Chondrocyte (in vitro differentiated cells): ENCODE measurements at places on chromosomes 4 and X. TPM values are rescaled to one million over a fixed set of nuclear protein-coding genes. Genes with fewer than 3 reads are reported as not detected.

DNA sequence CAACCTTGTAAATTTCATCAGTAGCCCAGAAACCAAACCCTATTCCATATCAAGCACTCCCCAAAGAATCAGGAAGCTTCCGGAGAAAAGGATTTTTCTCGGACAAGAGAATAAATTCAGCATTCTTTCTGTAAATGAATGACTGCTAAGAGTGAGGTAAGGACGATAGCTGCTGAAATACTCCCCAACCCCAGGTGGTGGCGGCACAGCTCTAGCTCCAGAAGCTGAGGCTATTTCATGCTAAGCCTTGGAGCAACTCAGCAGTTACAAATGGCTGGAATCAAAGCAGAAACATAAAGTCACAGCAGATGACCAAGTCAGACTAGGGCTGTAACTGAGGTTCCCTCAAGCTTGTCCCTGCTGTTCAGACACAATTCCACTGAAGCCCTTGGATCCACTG is 13.9 kb upstream of the PCDH19 start:
- H3K4me3 ChIP-seq = no peak overlapping the region
- no peak for DNase-seq
- no peak overlapping the region for H3K27ac ChIP-seq
- peaks cover 1% of the 10 kb centered on the region for H3K27me3 ChIP-seq

- no peak overlapping the region for H3K27ac ChIP-seq
- H3K27me3 ChIP-seq = peaks cover 5% of the 10 kb centered on the region
- H3K36me3 ChIP-seq = no peaks in the 10 kb centered on the region
- DNase-seq = no peak
- no peak overlapping the region for H3K4me3 ChIP-seq
Observed at GRCh38 chr4:79184476-79184875, 141.4 kb downstream of the NAA11 start.

- no peak overlapping the region for H3K27ac ChIP-seq
- H3K27me3 ChIP-seq = no peaks in the 10 kb centered on the region
- H3K4me3 ChIP-seq = no peak overlapping the region
Observed at GRCh38 chrX:4181782-4182407, 468.4 kb upstream of the PRKX start.

DNA sequence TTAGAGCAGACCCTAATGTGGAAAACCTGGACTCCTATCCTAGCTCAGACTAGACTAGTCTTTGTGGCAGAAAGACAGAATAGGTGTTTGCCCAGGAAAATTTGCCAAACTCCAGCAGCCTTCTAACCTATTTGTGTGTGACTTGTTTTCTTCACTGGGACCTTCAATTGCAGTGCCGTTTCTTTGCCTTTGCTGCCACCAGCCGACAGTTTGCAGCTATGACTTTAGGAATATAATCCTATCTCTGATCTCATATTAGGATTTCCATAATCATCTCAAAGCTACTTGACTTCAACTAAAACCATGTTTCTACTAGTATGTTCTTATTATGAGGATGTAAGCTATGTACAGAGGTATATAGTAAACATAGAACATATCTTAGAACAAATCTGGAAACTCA is 60.2 kb upstream of the PGAM4 start:
- H3K27me3 ChIP-seq = no peaks in the 10 kb centered on the region
- no peak for DNase-seq
- no peak overlapping the region for H3K27ac ChIP-seq

- H3K4me3 ChIP-seq = no peak overlapping the region
- H3K4me1 ChIP-seq = no peaks in the 10 kb centered on the region
- peaks cover 10% of the 10 kb centered on the region for H3K36me3 ChIP-seq
- DNase-seq = no peak
- no peaks in the 10 kb centered on the region for H3K27me3 ChIP-seq
Observed at GRCh38 chrX:155896512-155896911, 15.4 kb downstream of the VAMP7 start.

DNA sequence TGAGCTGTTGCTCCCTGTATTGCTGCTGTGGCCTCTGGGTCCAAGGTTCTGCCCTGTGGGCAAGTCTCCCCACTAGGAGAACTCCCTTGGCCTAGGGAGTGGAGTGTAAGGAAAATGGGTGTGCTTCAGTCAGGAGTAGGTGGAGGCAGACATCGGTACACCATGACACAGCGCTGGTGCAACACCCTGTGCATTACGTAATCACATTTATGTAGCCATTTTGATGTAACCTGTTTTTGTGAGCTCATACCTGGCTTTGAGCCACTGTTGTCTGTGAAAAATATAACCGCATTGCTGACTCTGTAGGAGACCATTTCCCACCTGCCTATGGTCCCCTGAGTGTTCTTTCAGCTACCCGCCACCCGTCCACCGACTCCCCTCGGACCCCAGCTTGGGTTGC is 700.5 kb upstream of the AGA start:
- H3K4me3 ChIP-seq = no peak overlapping the region
- no peak for DNase-seq
- no peaks in the 10 kb centered on the region for H3K36me3 ChIP-seq
- H3K27ac ChIP-seq = no peak overlapping the region
- no peaks in the 10 kb centered on the region for H3K4me1 ChIP-seq

DNA sequence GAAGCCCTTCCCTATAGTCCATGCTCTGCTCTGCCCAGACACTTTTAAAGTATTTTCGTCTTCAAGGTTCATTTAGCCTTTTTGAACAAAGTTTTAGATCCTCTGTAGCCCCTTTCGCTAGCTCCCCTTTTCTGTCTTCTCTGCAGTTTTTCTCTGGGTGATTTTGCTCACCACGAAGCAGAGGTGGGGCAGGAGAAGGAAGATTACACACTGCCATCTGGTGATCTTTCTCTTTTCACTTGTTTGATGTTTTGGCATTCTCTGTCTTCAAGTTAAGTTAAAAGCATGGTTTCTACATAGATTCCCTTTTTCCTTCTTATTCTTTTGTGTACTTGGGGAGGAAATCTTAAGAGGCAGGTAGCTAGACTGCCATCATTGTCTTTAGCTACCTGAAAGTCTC is 43.9 kb downstream of the CC2D2A start:
- H3K4me1 ChIP-seq = peaks cover 2% of the 10 kb centered on the region
- H3K4me3 ChIP-seq = no peak overlapping the region
- no peak for DNase-seq
- H3K27me3 ChIP-seq = no peaks in the 10 kb centered on the region
- peaks cover 41% of the 10 kb centered on the region for H3K36me3 ChIP-seq
- no peak overlapping the region for H3K27ac ChIP-seq

GRCh38 chrX:36913551-36913950 is 94.6 kb upstream of the FAM47C start:
- H3K4me3 ChIP-seq = no peak overlapping the region
- H3K36me3 ChIP-seq = no peaks in the 10 kb centered on the region
- no peak for DNase-seq
- H3K27me3 ChIP-seq = no peaks in the 10 kb centered on the region
- H3K4me1 ChIP-seq = no peaks in the 10 kb centered on the region

DNA sequence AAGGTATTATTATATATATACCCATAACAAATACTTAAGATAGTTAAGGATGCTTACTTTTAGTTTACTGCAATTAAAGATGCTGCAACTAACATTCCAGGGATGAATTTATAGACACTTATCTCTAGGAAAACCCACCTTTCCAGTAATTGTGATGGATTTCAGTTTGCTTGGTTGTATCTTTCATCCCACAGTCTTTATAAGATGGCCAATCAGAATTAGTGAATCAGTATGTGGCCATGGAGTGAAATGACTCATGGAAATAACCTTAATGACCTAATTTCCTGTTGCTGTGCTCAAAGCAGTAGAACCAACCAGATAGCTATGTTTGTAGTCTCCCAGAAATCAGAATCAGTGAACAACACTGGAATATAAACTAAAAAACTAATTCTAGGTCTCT is 26.4 kb downstream of the MOSPD2 start:
- H3K36me3 ChIP-seq = peaks cover 9% of the 10 kb centered on the region
- peaks cover 28% of the 10 kb centered on the region for H3K4me1 ChIP-seq
- no peaks in the 10 kb centered on the region for H3K27me3 ChIP-seq
- DNase-seq = no peak
- H3K4me3 ChIP-seq = no peak overlapping the region

DNA sequence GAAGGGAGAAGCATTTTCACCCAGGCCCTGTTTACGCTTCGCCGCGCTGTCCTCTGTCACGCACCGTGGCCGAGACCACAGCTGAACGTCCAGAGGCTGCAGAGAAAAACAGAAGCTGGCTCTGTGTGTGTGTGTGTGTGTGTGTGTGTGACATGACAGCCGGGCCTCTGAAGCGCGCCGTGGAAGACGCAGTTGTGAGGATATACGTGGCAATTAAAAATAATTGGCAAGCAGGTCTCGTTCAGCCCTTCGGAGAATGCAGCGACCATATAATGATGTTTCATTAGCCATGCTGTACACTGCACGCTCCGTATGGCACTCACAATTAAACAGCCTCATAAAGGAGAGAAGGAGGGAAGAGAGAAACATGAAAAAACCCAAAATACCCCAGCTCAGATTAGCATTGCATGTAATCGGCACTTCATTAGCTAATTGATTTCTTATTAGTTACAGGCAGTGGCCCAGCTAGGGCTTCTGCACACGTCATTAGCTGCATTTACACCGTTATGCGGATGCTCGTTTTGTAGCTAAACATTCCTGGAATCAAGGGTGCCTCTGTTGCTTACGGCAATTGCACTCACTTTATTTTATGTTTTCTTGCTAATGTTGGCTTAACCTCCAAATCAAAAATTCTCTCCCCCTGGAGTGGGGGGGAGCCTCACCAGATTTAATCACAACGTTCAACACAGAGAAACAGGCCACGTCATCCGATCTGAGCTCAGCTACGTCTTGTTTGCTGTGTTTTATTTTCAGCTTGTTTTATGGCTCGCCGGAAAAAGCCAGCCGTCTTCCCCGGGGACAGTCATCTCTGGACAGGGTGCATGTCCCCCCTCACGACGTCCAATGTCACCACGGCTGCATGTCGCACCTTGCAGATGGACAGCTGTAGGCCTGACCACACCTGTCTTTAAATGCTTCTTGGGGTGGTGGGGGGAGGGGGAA is 74.6 kb upstream of the SHOX start:
- H3K4me3 ChIP-seq = no peak overlapping the region
- no peaks in the 10 kb centered on the region for H3K27me3 ChIP-seq
- no peak for DNase-seq
- H3K36me3 ChIP-seq = no peaks in the 10 kb centered on the region

DNA sequence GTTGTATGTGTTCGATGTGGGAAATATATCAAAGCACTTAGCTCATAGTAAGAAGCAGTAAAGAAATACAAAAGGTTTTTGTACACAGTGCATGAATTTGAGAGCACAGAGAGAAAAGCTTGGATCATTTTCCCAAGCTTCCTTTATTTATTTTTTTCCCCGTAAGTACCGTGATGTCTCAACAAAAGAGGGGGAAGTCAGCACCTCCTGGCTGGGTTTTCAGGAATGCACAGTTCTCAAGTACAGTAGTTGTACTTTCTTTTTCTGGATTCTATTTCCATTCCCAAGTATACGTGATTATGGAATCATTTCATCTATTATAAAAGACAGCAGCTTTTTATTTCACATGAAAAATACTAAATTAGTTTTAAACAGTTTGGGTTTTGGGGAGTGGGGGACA is 171.5 kb upstream of the EDNRA start:
- no peak for DNase-seq
- H3K36me3 ChIP-seq = no peaks in the 10 kb centered on the region
- H3K27me3 ChIP-seq = no peaks in the 10 kb centered on the region
- H3K27ac ChIP-seq = peak overlapping the region; percentile 42
- no peak overlapping the region for H3K4me3 ChIP-seq

DNA sequence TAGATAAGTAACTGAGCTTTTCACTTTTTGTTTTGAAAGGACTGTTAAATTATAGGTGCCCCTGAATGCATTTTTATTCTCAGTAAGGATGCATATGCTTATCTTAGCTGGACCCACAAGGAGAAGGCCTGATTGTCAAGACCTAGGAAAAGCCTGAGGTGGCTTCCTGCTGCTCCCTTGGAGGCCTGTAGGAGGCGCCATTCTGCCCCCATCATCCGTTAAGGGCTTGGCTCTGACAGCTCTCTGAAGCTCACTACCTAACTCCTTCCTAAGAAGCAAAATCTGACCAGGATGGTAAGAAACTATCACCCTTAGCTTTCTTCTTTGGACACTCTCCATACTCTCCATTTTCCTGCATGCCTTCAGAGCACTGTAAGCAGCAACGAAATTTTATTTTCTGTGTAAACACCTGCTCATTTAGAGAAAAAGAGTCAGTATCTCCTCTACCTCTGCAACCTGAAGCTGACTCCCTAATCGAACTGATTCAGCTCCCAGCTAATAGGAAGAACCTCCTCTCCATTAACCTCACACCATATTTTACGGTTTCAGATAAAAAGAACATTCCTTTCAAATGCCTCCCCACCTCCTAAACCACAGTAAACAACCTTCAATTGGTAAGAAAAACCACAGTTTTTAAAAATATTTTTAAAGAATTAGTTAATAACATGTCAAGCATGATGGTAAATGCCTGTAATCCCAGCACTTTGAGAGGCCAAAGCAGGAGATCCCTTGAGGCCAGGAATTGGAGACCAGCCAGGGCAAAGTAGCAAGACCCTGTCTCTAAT is 73.4 kb upstream of the EDNRA start:
- peaks cover 10% of the 10 kb centered on the region for H3K36me3 ChIP-seq
- peaks cover 24% of the 10 kb centered on the region for H3K4me1 ChIP-seq
- no peak overlapping the region for H3K4me3 ChIP-seq
- no peaks in the 10 kb centered on the region for H3K27me3 ChIP-seq

DNA sequence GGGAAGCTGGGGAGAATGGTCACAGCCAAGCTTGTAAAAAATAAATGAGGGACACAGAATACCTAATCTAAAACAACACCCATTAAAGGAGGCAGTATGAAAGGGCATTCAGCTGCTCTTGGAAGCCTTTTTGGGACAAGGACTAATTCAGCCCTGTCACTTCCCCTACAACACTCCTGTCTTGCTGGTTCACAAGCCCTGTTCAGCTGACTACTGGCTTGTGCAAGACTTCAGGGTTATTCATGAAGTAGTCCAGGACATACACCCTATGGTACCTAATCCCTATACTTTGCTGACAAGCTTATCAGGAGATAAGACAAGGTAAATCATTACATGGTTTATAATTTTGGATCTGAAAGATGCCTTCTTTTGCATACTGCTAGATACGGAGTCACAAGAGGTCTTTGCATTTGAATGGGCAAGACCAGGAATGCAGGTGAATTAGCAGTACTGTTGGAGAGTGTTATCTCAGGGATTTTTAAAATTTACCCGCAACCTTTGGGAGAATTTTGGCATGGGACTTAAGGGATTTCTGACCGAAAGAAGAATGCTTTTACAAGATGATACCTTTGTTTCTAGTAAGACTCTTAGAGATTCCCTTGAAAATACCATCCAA is 103.2 kb upstream of the LANCL3 start:
- H3K36me3 ChIP-seq = no peaks in the 10 kb centered on the region
- no peak overlapping the region for H3K4me3 ChIP-seq
- H3K27me3 ChIP-seq = no peaks in the 10 kb centered on the region

GRCh38 chr4:115986573-115986972 is 873.2 kb upstream of the NDST4 start:
- no peak overlapping the region for H3K4me3 ChIP-seq
- no peak for DNase-seq
- no peak overlapping the region for H3K27ac ChIP-seq
- H3K36me3 ChIP-seq = no peaks in the 10 kb centered on the region

GRCh38 chrX:10938365-10938923 is 172.7 kb upstream of the HCCS start:
- H3K4me3 ChIP-seq = no peak overlapping the region
- no peaks in the 10 kb centered on the region for H3K27me3 ChIP-seq
- H3K27ac ChIP-seq = no peak overlapping the region

The FHDC1 gene
- 4.2 to 8.9 TPM (median 4.4 TPM) in 3 replicates for total RNA-seq

The NSG1 gene
- total RNA-seq = 0.42 TPM in 1 of 3 replicates, not detected in the others

The OTUD5 gene
- total RNA-seq = 47.4 to 49.0 TPM (median 47.5 TPM) in 3 replicates

The TGIF2LX gene
- total RNA-seq = not detected in 3 replicates

The MCUB gene
- 7.2 to 11.4 TPM (median 9.5 TPM) in 3 replicates for total RNA-seq

The ARSD gene
- 27.4 to 36.4 TPM (median 35.3 TPM) in 3 replicates for total RNA-seq

The FAM193A gene
- 24.9 to 28.1 TPM (median 26.7 TPM) in 3 replicates for total RNA-seq

The TNIP3 gene
- total RNA-seq = 0.31 TPM in 1 of 3 replicates, not detected in the others

The ANOS1 gene
- 9.6 to 23.1 TPM (median 22.3 TPM) in 3 replicates for total RNA-seq

The EGFL6 gene
- 0.18 to 0.22 TPM in 2 of 3 replicates, not detected in the other for total RNA-seq
